ENCODE measurements at places on chromosomes 7 and 10.
A peak's percentile ranks its signal among the peaks of the same experiment; 100 is the strongest.

GRCh38 chr10:71250405-71250804, 38.0 kb downstream of the UNC5B start:
- no peak for DNase-seq

DNA sequence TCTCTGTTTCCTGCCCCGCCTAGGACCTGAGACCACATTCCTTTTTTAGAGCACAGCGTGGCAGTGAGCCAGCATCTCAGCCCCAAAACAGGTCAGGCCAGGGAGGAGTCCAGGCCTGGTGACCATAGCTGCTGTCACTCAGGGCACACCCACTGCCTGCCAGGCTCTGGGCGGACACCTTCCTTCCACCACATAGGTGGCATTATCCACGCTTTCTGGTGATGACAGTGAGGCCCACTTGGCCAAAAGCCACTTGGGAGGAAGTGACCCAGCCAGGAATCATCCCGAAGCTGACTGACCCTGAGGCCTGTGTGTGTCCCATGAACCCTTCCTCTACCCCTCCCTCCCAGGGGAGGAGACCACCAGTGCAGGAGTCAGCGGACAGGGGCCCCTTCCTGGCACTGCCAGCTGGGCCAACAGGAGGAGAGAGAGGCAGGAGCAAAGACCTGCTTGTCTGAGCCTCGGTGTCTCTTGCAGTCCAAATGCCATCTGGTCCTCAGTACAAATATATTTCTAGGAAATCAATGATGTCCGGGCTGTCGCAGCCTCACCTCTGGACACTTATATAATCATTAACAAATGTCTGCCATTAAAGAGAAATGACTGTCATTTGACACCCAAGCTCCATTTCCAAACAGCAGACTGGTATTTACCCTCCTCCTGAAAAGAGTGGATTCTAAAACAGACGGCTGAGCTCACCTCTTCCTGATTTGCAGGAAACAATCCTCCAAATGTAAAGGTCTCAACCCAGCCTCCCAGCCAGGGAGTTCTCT, 63.0 kb downstream of the ABRAXAS2 start:
- no peak for DNase-seq

DNA sequence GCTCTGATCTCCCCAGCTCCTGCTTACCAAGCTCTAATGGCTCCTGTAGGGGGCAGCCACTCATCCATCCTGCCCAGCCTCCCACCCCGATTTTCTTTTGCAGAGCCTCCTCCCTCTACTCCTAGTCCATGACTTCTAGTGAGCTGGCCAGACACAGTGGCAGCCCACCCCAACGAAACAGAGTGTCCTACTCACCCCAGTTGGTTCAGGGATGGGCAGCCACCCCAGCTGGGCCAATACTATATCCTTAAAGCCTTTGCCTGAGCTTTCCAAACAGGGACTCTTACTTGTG, 77.1 kb downstream of the GRID1 start:
- no peak for DNase-seq

- DNase-seq = peak; percentile 32
Observed at GRCh38 chr10:105063796-105064195, 422.7 kb downstream of the SORCS3 start.

GRCh38 chr7:91596287-91596686, 284.2 kb downstream of the MTERF1 start:
- no peak for DNase-seq

DNA sequence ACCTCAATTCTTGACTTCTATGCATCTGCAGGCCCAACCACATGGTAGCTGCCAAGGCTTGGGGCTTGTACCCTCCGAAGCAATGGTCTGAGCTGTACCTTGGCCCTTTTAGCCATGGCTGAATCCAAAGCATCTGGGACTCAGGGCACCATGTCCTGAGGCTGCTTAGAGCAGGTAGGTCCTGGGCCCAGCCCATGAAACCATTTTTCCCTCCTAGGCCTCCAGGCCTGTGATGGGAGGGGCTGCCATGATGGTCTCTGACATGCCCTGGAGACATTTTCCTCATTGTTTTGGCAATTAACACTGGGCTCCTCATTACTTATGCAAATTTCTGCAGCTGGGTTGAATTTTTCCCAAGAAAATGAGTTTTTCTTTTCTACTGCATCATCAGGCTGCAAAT, 417.8 kb upstream of the LRRN3 start:
- no peak for DNase-seq

GRCh38 chr7:131027287-131027773, 293.3 kb upstream of the KLF14 start:
- DNase-seq = peak; percentile 78

GRCh38 chr7:82713506-82713905, 269.9 kb upstream of the CACNA2D1 start:
- no peak for DNase-seq

- DNase-seq = no peak
Observed at GRCh38 chr10:96570983-96571964, 15.5 kb downstream of the TM9SF3 start.

- DNase-seq = no peak
Observed at GRCh38 chr10:72184156-72184555, 31.7 kb upstream of the ANAPC16 start.

- DNase-seq = peak; percentile 50
Observed at GRCh38 chr10:29804025-29804852, 169.5 kb upstream of the SVIL start.

GRCh38 chr7:16801111-16801542, 3.7 kb downstream of the AGR2 start:
- peak; percentile 43 for DNase-seq

DNA sequence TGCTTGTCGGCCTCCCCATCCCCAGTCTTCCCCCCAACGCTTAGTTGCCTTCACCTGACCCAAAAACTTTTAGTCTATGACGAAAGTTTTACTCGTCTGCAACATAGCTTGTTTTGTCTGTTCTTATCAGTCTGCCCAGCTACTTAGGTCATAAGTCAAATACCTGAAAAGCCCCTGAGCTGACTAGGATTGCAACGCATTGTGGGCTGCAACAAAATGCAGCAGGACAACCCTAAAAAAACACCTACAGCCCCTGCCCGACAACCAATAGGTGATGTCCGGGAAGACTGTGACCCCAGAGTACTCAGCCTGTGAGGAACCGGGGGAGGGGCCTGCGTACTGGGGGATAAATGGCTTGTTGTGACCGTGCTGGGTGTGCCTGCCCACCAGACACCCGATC, 19.3 kb upstream of the GPER1 start:
- no peak for DNase-seq

DNA sequence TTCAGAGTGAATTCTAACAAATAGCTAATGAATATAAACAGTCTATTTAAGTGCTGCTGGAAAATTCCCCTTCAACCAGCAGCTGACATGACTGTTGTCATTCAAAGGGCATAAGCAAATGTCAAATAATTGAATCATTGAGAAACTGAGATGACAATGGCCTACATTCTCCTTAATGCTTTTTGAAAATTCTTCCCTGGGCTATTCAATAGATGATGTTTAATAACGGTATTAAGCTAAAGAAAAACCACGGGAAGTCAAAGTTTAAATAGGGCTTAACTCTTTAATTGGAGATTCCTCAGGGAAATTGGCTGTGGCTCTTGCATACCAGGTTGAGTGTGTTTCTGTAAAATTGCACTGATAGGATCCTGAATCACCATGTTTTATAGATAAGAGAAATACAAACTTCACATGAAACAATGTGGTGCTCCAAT, 77.0 kb downstream of the ARL4A start:
- no peak for DNase-seq

- no peak for DNase-seq
Observed at GRCh38 chr7:90312745-90313144, 8.4 kb downstream of the FAM237B start.

GRCh38 chr7:43952028-43952427, 25.8 kb downstream of the UBE2D4 start:
- DNase-seq = no peak

DNA sequence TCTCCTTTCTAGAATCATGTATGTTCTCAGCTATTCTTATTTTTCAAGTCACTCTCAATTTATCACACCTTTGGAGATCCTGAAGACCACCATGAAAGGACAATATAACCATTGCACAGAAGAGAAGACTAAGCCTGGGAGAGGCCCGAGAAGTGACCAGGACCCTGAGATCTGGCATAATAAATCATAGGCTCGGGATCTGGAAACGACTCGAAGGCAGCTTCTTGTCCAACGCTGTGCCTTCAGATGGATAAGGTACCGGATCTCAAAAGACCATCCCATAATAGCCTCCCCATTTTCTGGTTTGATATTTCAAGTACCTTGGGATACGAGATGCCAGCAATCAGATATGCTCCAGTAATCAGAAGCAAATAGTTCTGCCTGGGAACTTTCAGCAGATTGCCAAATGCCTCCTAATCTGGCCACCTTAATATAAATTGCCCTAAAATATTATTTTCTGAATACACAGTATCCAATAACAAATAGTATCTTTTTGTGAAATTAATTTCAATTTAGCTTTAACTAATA, 179.2 kb upstream of the ZMIZ1 start:
- DNase-seq = no peak

All from activated CD4-positive, alpha-beta T cell treated with anti-CD3 and anti-CD28 coated beads, Interleukin-2, Interleukin-6, amounts not matched to agents 100 ng/mL and 50 ng/mL, durations not matched to agents 16 hours and 8 hours (primary cell).